ENCODE measurements at places on chromosomes 1 and 21. TPM values are rescaled to one million over a fixed set of nuclear protein-coding genes. Genes with fewer than 3 reads are reported as not detected.

DNA sequence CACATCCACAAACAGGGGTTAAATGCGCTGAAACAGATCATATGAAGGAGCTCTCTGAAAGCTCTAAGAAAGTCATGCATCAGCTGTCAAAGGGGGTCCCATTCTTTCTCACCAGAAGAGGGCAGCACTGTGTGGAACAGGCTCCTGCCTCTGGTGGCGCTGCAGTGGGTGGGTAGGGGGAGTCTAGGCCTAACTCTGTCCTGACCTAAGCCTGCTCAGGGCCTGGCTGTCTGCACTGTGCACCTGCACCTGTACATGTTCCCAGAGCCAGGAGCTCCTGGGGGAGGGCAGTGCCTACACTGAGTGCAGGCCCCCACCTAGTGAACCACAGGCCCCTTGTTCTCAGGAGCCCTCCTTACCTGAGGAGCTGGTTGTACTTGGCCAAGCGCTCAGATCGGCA is 16.0 kb downstream of the ENO1 start:
- H3K27me3 ChIP-seq: no peaks in the 10 kb centered on the region
- peaks cover 6% of the 10 kb centered on the region for H3K36me3 ChIP-seq
- H3K4me3 ChIP-seq: no peak overlapping the region
- peak overlapping the region; percentile 16 for H3K27ac ChIP-seq
- H3K4me1 ChIP-seq: peaks cover 28% of the 10 kb centered on the region

Gene TMEM82
- not detected for total RNA-seq

Gene BCAS2
- total RNA-seq: 29.7 TPM

Gene SLAMF6
- 52.4 TPM for total RNA-seq

- H3K27ac ChIP-seq: no peak overlapping the region
- H3K4me1 ChIP-seq: no peaks in the 10 kb centered on the region
- DNase-seq: no peak
- H3K27me3 ChIP-seq: no peaks in the 10 kb centered on the region
- H3K4me3 ChIP-seq: no peak overlapping the region
These were observed 53.4 kb downstream of the MACO1 start for GRCh38 chr1:25484096-25484495.

Gene FCRL2
- 56.5 TPM for total RNA-seq

GRCh38 chr1:60133848-60134247 is 60.3 kb upstream of the C1orf87 start:
- H3K4me3 ChIP-seq: no peak overlapping the region
- H3K27me3 ChIP-seq: no peaks in the 10 kb centered on the region

Gene CYYR1
- total RNA-seq: 48.9 TPM

GRCh38 chr1:15028616-15029015 is 124.9 kb upstream of the TMEM51 start:
- DNase-seq: no peak
- no peak overlapping the region for H3K27ac ChIP-seq
- H3K4me3 ChIP-seq: no peak overlapping the region
- H3K4me1 ChIP-seq: peaks cover 89% of the 10 kb centered on the region
- no peaks in the 10 kb centered on the region for H3K27me3 ChIP-seq
- H3K36me3 ChIP-seq: no peaks in the 10 kb centered on the region

Gene RHBG
- total RNA-seq: not detected

Measured in spleen (tissue), 13 donors.